ENCODE measurements at places on chromosomes 12 and 14.
A peak's percentile ranks its signal among the peaks of the same experiment; 100 is the strongest.

GRCh38 chr12:92132288-92132687 is 13.4 kb downstream of the BTG1 start:
- no peak for DNase-seq

GRCh38 chr12:80777587-80777986 is 60.9 kb downstream of the MYF5 start:
- no peak for DNase-seq

- DNase-seq, result no peak
These were observed 9.3 kb upstream of the DENND5B start for GRCh38 chr12:31600252-31600651.

GRCh38 chr12:24562771-24563431 is 386.0 kb downstream of the BCAT1 start:
- peak; percentile 71 for DNase-seq

GRCh38 chr12:49956663-49957569 is 4.8 kb upstream of the AQP5 start:
- no peak for DNase-seq

GRCh38 chr12:22733756-22734155 is 108.8 kb downstream of the ETNK1 start:
- no peak for DNase-seq

GRCh38 chr14:69712599-69713088 is 54.3 kb upstream of the SRSF5 start:
- peak; percentile 56 for DNase-seq

DNA sequence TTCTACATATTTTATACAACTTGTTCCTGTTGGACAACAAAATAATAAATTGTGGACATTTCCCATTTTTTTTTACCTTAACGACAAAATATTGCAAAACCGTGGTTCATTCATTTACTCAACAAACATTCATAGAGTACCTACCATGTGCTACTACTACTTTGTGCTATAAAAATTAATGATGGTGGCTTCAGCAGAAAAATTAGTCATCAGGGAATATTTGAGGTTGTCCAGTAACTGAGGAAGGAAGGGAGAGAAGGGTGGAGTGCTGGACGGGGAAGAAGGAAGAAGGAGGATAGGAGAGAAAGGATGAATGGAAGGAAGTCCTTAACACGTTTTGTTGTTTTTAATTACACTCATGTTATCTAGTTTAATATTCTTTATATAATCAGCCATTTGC is 53.7 kb downstream of the PPFIBP1 start:
- no peak for DNase-seq

DNA sequence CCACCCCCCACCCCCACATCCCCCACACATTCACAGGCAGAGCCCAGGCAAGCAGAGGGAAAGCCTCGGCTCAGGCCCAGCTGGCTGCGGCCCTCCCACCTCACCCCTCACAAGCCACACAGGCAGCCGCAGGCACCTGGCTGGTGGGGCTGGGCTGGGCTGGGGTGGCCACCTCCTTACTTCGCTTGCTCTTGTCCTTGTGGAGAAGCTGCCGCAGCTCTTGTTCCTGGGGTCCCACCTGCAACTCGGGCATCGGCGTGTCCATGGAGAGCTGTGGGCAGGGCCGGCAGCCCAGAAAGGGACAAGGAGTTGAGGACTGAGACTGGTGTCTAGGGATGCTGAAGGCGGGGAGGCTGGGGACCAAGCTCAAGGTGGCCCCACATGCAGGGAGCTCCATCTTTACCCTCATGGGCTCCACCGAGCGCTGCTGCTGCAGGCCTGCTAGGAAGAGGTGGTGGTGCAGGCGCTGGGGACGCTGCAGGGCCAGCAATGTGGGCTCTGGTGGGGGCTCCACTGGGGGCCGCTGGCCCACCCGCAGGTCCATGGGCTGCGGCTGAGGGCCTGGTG is 21.2 kb downstream of the HDAC7 start:
- DNase-seq, result no peak

- peak; percentile 70 for DNase-seq
These were observed at the start of gene ALX1 for GRCh38 chr12:85280165-85280983. TSS of gene ALX1 (plus strand) at chr12:85280220. CDS start at chr12:85280262, 42 bp downstream.

GRCh38 chr12:122835750-122836026 is 431 bp downstream of the HIP1R start:
- DNase-seq, result no peak

DNA sequence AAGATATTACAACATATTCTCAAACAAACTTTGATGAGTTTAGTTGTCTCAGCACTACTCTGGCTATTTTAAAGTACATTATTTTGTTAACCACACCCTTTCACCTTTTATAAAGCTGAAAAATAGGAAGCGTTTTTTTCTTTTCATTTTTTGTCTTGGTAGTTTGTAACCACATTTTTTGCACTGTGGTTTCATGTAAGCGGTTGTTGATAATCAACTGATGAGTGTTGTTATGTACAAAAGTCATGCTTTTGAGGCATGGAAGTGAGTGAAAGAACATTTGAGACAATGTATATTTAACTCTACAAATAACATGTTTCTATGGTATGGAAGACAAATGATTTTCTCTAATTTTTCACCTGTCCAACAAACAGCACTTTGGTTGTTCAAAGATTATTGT is 52.1 kb upstream of the ATP2B1 start:
- DNase-seq, result no peak

- DNase-seq, result no peak
These were observed at the start of gene ESR2 for GRCh38 chr14:64293976-64294671. TSS of gene ESR2 (minus strand) at chr14:64294371. CDS start at chr14:64282985, 11,386 bp downstream.

DNA sequence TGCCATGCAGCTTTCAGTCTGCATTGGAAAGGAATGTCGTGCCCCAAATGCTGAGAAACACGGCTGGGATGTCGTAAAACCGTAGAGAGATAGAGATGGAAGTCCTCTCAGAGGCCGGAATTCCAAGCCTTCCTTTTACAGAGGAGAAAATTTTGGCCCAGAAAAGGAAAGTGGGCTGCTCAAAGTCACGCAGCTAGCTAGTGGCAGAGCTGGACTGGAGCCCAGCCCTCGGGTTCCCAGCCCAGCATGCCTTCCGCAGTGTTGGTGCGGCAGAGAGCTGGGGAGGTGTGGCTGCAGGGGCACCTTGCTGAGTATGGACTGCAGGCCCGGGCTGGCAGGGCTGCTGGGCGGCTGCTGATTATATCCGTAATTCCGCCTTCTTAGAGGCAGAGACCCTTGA is 50.3 kb downstream of the KCNA1 start:
- DNase-seq, result no peak

DNA sequence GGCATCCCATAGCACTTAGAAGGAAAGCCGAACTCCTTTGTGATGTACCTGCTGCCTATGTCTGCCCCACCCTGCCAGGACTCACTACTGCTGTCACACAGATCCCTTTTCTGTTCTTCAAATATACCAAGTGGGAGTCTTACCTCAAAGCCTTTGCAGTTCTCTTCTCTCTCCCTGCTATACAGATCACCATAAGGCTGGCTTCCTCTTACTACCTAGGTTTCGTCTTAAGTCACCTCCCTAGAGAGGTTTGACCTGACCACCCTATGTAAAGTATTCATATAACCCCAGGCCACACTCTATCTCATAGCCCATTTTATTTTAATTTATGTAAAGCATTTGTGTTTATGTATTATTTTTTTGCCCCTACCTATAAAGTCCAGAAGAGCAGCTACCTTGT is 117.6 kb downstream of the CRADD start:
- DNase-seq, result no peak

DNA sequence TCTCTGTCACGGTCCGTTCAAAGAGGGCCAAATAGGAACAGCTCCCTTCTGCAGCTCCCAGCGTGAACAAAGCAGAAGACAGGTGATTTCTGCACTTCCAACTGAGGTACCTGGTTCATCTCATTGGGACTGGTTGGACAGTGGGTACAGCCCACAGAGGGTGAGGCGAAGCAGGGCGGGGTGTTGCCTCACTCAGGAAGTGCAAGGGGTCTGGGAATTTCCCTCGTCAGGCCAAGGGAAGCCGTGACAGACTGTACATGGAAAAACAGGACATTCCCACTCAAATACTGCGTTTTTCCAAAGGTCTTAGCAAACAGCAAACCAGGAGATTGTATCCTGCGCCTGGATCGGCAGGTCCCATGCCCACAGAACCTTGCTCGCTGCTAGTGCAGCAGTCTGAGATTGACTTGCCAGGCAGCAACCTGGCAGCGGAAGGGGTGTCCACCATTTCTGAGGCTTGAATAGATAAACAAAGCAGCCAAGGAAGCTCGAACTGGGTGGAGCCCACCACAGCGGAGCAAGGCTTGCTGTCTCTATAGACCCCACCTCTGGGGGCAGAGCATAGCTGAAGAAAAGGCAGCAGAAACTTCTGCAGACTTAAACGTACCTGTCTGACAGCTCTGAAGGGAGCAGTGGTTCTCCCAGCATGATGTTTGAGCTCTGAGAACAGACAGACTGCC is 22.7 kb downstream of the SLC38A1 start:
- no peak for DNase-seq

GRCh38 chr12:74482115-74482514 is 55.5 kb upstream of the ATXN7L3B start:
- no peak for DNase-seq

DNA sequence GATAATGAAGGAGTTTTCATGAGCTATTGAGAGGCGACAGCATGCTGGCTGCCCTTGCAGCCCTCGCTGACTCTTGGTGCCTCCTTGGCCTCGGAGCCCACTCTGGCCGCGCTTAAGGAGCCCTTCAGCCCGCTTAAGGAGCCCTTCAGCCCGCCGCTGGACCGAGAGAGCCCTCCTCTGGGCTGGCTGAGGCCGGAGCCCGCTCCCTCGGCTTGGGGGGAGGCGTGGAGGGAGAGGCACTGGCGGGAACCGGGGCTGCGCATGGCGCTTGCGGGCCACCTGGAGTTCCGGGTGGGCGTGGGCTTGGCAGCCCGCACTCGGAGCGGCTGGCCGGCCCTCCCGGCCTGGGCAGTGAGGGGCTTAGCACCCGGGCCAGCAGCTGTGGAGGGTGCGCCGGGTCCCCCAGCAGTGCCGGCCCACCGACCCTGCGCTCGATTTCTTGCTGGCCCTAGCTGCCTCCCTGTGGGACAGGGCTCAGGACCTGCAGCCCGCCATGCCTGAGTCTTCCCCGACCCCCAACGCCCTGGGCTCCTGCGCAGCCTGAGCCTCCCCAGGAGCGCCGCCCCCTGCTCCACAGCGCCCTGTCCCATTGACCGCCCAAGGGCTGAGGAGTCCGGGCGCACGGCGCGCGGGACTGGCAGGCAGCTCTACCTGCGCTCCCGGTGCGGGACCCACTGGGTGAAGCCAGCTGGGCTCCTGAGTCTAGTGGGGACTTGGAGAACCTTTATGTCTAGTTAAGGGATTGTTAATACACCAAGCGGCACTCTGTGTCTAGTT is 20.1 kb upstream of the PAWR start:
- DNase-seq, result no peak

GRCh38 chr14:22073801-22074200 is 400.2 kb upstream of the OR4E1 start:
- DNase-seq, result no peak

GRCh38 chr12:6888360-6888759 is 15.3 kb upstream of the SPSB2 start:
- no peak for DNase-seq

DNA sequence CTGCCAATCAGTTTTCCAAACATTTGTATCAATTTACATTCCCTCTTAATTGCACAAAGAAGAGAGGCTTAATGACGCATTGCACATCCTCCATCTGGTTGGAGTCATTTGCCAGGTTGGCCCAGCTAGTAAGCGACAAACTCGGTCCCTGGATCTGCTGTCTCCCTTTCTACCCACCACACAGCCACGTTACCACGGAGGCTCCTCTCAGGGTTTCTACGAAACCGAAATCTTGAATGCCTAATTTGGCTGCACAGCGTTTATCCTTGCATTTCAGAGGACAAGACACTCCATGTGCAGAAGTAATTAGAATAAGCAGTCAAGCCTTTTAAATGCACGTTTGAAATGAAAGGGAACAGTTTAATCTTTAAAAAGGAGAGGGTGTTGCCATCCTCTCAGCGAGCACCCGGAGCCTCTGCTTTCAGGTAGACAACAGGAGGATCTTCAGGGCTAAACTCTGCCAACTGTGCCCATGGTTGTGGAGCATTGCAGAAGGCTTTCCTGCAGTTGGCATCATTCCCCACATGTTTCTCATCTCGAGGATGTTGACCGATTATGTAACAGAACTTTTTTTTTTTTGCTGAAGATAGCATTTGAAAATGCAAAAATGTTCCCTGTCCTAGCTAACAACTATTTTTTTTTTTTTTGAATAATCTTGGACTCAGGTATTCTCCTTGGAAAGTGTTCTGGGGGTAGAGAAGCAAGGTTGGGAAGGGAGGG is 37.8 kb downstream of the SLC24A4 start:
- no peak for DNase-seq

DNA sequence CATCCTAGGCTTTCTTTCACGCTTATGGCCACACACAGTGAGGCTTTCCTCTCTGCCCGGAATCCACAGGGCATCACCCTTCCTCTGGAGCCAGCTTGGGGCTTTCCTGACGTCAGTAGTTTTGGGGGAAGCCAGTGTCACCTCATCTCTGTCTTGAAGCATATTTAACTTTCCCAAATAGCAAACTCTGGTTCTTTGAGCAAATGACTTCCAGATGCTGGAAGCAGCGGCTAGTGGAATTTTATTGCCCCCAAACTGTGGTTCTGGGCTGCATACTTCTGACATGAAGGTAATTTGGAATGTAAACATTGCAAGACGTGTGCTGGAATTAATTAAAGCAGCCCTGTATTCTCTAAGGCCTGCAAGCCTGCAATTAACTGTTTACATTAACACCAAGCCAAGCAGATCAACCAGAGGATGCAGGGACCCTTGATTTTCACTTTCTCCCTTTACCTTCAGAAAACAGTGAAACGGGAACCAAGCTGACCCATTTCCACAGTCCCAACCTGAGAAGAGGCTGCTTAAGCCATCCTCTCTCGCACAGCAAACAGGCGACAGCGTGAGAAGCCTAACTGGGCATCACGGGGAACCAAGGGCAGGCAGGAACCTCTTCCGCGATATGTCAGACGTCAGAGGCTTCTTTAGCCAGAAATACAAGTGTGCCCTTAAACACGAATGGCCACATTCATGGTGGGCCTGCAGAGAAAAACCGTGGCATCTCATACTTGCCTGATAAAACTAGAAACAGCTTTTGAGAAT is 258.4 kb downstream of the CACNA1C start:
- no peak for DNase-seq

- DNase-seq, result no peak
These were observed 1.1 kb downstream of the SCN8A start for GRCh38 chr12:51592034-51592705.

GRCh38 chr12:121903202-121903601 is 14.6 kb downstream of the PSMD9 start:
- DNase-seq, result no peak

DNA sequence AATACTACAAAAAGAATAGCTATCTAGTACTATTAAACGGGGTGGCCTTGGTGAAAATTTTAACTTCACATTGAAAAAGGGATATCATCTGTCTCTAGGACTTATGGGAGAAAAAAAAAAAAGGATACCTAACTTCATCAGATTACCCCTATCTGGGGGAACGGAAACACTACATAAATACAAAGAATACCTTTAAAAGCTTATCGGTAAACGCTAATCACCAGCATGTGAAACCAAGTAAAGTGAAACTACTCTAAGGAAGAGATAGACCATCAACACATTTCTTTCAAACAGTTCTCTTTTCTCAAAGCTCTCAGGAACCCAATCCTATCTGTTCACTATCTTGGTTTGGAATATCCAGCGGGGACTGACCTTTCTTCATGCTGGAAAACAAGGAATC is 3.5 kb downstream of the KICS2 start:
- no peak for DNase-seq

- no peak for DNase-seq
These were observed 5.1 kb upstream of the PAPOLA start for GRCh38 chr14:96497087-96497486.

- DNase-seq, result no peak
These were observed 130.1 kb downstream of the CCDC91 start for GRCh38 chr12:28320353-28320752.
